ENCODE measurements at places on chromosomes 4 and X.

GRCh38 chrX:66625525-66625924, 13.4 kb downstream of the EDA2R start:
- DNase-seq = peak; percentile 1

DNA sequence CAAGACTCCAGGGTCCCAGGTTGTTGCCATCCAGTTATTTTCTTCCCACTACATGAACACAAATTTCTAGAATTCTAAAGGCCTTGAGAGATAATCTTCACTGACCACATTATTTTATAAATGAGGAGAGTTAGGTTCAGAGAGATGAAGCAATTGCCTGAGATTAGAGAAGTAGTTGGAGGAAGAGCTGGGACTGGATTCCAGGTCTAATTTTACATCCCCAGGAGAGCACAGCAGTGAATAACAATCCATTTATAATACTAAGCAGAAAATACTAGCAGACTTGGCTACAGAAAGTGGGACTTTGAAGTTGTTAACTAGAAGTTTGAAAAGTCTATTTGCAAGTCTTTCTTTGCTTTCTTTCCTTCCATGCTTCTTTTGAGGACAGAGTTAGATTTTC, 231.3 kb upstream of the S100G start:
- no peak for DNase-seq

- DNase-seq = no peak
Measured at GRCh38 chr4:87644286-87644685, 5.8 kb upstream of the DMP1 start.

DNA sequence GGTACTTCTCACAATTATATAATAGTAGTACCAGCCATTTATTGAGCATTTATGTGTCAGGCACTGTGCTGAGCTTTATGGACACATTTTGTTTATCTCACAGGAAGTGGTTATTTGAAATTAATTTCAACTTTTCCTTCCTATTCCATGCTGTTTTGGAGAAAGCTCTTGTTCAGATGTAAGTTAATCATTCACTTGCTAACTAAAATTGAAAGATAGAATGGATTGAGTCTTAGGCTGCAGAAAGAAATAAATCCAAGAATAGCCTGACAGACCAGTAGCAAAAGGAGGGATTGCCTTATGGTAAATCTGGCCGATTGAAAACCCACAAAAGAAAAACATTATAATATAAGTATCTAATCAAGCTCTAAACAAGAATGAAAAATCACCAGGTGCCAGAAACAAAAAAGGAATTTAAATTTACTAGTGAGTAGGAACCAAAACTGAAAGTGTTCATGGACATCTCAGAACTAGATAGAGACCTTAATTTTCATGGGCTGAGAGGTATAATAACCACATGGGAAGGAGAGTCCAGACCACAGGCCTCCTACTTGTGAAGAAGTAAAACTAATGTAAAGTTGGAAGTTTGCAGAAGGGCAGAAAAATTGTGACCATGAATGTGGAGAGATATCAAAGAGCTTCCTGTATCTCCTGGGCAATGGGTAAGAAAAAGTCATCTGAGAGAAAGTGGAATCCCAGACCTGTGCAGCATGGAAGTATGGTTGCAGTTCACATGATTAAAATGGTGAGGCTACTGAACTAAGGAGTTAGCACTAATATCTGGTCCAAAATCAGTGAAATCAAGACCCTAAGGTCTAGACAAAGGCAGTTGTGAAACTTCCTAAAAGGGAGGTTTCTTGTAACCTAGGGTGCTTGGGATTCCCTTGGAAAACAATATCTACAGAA, 38.0 kb downstream of the RADX start:
- no peak for DNase-seq

DNA sequence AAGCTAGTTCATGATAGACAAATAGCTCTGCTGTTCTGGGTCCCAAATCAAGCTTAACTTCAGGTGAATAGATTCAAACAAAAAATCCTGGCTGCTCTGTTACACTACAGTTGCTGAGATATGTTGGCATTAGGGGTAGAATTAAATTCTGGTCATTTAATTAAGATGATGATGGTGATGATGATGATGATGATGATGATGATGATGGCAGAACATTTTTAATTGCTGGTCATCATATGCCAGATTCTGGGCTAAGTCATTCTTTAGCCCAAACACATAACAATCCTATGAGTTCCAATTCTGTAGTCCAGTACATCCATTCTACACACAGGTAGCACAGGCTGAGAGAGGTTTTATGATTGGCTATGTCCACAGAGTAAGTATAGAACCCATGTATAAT, 741.5 kb downstream of the STIM2 start:
- DNase-seq = no peak

GRCh38 chrX:119427024-119427794, 28.1 kb downstream of the SLC25A43 start:
- no peak for DNase-seq

GRCh38 chr4:23904639-23905071, 14.8 kb upstream of the PPARGC1A start:
- DNase-seq = peak; percentile 61

DNA sequence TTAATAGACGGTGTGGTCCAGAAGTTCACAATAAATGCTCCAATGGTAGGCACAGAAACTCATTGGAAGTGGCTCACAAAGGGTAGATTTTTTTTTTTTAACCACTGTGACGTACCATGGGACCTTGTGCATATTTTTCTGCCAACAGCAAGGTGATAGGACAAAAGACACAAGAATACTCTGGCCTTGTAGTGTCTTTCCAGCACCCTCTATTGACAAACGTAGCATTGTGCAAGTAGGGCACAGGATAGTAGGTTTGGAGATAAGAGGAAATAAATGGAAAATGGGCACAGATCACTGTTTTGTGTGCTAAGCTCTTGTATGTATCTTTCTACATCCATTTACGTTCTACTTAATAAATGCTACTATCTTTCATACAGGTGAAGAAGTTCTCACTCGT, 2054.9 kb downstream of the PCDH7 start:
- DNase-seq = no peak

- peak; percentile 20 for DNase-seq
Measured at GRCh38 chrX:72060196-72060920, 71.4 kb downstream of the RTL5 start.

- DNase-seq = no peak
Measured at GRCh38 chr4:177159600-177159999, 150.1 kb upstream of the NEIL3 start.

DNA sequence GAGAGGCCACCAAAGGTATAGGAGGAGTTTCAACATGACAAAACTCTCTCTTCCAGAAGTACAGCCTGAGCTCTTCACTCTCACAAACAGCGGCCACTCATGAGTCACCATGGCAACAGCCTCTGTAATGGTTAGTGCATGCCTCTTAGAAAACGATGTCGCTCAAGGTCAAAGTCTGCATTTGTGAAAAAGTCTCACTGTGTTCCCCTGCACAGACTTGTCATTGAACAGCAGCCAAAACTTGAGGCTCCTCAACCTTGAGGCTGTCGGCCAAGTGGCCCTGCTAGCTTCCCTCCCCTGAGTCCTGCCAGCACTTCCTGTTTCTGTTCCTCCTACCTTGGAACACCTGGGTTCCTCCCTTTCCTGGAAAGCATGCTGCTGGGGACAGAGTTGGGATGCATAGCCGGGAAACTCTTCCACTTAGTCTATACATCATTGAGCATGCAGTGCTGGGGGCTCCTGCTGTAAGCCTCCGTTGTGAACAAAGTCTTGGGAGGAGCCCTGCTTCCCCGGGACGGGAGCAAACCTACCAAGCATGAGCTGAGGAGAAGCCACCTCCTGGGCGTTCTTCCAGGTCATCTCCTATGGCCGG, 66.6 kb downstream of the ING2 start:
- DNase-seq = no peak

DNA sequence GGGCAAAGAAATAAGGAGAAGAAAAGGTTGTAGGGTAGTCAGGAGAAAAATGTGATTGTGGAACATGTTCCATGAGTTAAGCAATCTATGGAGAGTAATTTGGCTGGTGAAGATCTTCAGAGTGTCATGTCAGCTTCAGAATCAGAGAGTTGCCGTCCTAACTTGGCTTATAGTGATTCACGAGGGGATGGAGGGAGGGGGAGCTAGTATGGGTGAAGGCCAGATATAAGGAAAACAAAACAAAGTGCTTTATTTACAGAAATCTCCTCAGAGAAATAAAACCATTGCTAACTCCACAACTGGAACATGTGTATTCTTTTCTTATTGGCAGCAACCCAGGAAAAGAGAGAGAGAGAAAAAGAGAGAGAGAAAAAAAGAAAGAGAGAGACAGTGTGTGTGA, 256.5 kb upstream of the NRK start:
- no peak for DNase-seq

- DNase-seq = no peak
Measured at GRCh38 chrX:42531441-42531840, 246.5 kb downstream of the PPP1R2C start.

DNA sequence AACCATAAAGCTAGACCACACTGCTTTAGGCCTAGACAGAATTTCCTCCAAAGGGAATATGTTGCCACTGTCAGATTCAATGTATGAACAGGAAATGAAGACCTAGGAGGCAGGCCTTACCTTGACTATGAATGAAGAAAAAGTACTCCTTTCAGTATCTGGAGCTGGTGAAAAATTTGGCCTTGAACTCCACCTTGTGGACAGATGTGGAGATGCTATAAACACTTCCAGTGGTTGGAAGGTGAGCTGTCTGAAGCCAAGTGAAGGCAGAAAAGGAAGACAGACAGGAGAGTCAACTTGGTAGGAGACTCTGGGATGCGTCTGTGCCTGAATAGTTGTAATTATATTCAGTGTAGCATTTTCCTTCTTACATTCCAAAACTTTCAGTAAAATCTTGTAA, 17.2 kb downstream of the SPIN3 start:
- peak; percentile 50 for DNase-seq

GRCh38 chrX:43813319-43813718, 68.9 kb downstream of the MAOB start:
- no peak for DNase-seq

DNA sequence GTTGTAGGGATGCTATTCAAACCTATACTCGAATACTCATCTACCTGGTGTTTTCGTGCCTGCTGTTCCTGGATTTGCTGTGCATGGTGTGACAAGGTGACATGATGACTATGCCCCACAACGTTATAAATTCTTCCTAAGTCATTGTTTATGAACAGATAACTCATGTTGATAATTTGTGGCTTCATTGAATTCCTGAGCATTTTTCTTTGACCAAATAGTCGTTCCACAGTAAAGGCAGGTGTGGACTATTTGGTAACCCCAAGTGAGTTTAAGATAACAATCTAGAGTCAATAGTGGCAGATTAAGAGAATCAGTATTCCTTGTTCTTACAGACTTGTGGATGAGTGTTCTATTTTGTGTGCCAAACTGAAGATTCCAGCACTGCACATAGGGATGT, 59.9 kb downstream of the SNX25 start:
- DNase-seq = no peak

- DNase-seq = no peak
Measured at GRCh38 chr4:94500685-94501084, 48.9 kb downstream of the PDLIM5 start.

- DNase-seq = no peak
Measured at GRCh38 chr4:30945586-30945985, 225.4 kb downstream of the PCDH7 start.

GRCh38 chr4:73037057-73037456, 32.5 kb downstream of the COX18 start:
- no peak for DNase-seq

DNA sequence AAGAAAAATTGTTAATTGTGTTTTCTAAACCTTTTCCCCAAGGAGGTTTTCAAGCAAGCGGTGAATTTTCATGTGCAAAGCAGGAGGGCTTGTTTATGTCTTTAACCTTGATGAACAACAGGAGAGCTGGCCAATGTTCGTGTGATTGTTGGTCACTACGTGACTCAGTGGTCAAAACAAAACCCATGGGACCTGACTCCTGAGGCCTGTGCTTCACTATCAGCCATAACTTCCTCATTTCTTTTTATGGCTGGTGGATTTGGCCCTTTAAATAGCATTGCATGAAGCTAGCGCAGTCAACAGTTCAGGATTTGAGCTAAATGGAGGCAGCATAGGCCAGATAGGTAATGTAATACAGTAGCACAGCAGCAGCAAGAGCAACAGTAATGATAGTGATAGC, 80.5 kb downstream of the MID1IP1 start:
- no peak for DNase-seq

Data from SHP77 (cell line).